ENCODE measurements at places on chromosomes 2 and 18.

GRCh38 chr2:99918389-99918788 lies 224.0 kb downstream of the AFF3 start:
- DNase-seq, result no peak

GRCh38 chr2:65435625-65436168 lies 3.3 kb upstream of the SPRED2 start:
- DNase-seq, result peak; percentile 69

- DNase-seq, result no peak
Measured at GRCh38 chr2:8407332-8407731, 274.5 kb upstream of the ID2 start.

- no peak for DNase-seq
Measured at GRCh38 chr18:48530399-48531081, 8.3 kb upstream of the CTIF start.

DNA sequence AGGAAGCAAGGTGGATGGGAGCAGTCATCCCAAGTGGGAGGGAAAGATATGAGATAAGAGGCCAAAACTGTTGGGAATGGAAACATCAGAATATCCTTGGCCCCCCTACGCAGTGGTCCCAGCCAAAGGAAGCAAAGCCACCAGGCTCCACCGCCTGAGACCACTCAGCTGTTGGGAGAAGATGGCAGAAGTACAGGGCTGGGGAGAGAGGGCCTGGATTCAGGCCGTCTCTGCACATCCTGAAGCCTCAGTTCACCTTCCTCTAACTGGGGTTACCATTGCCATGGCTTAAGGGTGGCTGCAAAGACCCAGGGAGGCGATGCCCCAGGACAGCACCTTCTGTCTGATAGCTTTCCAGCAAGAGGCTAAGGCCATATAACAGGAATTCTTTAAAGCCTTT lies 193.8 kb downstream of the MGAT5 start:
- DNase-seq, result no peak

- no peak for DNase-seq
Measured at GRCh38 chr2:857937-858336, 92.7 kb upstream of the SNTG2 start.

DNA sequence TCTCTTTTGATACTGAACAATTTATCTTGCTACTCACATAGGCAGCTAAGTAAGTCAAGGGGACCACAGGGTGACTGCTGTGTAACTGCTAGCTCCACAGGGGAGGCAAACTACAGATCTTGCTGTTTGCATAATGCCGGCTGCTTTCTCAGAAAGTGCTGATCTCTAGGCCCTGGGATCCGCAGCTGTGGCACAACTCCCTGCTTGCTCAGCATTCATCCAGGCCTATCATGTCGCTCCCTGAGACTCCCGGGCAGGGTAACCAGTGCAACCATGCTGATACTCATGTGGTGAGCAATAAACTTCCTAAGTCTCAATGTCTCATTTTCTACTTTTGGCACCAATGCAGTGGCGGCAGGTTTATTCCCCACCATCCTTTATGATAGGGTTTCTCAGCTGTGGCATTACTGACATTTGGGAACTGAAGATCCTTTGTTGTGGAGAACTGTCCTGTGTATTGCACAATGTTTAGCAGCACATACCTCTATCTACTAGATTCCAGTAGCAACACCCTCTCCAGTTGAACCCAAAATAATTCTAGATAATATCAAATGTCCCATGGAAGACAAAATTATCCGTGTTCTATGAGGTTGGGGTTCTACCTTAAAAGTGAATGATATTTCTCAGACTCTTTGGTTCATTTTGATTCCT lies 1101.3 kb downstream of the LRP1B start:
- DNase-seq, result no peak

GRCh38 chr2:121977326-121977725 lies 221.9 kb downstream of the TSN start:
- DNase-seq, result no peak

DNA sequence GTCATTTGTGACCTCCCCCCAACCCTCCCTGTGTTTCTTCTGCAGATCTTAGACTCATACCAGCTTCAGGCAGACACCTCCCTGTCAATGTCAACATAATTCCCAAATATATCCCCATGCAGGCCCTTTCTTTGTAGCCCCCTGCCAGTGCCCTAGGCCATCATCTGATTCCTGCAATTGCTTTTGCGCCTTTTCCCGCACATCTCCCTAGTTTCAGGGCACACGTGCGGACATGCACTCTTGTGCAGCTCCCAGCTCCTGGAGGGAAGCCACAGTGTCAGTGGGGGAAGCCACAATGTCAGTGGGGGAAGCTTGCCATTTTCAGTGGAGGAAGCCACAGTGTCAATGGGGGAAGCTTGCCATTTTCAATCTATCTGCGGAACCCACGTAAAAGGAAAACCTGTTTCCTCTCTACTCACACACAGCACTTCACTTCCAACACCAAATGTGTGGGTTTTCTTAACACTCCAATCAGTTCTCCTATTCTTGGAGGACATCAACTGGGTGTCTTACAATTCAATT lies 256.4 kb downstream of the ACKR3 start:
- DNase-seq, result no peak

DNA sequence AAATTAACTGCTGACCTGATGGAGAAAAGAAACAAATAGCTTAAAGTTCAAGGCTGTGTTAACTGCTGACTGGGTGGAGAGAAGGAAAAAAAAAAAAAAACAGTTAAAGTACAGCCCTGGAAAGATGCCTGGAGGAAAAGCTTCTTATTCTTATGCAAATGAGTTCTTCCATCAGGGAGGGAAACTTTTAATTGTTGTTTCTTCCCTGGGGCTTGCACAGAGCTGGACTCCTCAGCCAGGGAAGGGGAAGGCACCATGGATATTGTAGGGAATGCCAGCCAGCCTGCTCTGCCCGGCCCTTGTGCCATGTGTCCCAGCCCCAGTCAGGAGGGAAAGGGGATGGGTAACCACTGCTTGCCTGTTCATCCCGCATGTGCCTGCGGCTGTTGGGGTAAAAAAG lies 833.1 kb upstream of the CRIM1 start:
- no peak for DNase-seq

- no peak for DNase-seq
Measured at GRCh38 chr18:80229363-80229762, 18.0 kb downstream of the PARD6G start.

GRCh38 chr2:84678214-84678613 lies 161.9 kb downstream of the DNAH6 start:
- DNase-seq, result no peak

GRCh38 chr2:127314193-127314988 lies 20.4 kb upstream of the ERCC3 start:
- no peak for DNase-seq

DNA sequence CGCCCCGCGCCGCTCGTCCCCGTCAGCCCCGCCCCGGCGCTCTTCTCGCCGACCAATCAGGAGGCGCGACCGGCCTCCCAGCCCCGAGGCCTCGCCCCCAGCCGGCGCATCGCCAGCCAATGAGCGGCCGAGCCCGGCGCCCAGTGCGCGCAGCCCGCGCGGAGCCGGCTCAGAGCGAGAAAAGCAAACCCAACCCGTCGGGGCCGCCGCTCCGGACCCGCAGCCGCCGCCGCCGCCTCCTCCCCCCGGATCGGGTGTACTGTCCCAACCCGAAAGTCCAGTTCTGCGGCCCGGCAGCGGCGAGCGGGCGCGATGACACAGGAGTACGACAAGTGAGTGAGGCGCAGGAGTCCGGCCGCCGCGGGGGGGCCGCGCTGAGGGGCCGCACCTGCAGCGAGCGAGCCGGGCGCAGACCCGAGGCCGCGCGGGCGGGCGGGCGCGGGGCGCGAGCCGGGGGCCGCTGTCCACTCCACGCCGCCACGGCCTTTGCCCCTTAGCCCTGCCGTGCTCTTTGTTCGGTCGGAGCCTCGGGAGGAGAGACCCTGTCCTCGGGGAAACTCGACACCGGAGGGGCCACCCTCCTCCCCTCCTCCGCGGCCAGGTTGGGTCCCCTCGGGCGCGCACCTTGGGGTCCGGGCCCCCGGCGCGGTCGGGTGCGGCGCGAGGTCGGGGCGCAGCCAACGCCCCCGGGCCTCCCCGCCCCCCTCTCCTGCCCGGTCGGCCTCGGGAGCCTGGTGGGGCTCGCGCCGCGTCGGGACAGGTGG lies at the start of gene GRHL1:
GRHL1 (plus strand) TSS at position 172 of the 764 bp plus-strand sequence; CDS start at position 313, 141 bp downstream.
- peak; percentile 99 for DNase-seq

DNA sequence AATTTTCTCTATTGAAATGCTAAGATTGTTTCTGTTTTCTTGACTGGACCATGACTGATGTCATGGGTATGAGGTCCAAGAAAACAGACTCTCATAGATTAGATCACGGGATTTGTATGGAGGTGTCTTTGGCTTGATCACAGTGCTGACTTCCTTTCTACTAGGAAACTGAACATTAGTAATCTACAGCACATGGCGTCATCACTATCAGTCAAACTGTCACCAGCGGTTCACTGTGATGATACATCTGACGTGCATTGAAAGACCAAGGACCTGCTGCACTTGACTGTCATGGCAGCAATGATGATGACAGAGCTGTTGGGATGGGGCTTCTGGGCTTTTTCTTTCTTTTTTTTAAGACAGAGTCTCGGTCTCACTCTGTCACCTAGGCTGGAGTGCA lies 28.2 kb upstream of the IMPA2 start:
- DNase-seq, result no peak

GRCh38 chr2:118609138-118609537 lies 238.3 kb downstream of the EN1 start:
- DNase-seq, result no peak

- no peak for DNase-seq
Measured at GRCh38 chr18:55405893-55406406, 182.0 kb downstream of the TCF4 start.

Measured in GM12892 (cell line).